ENCODE measurements at places on chromosomes 11 and 22. TPM values are rescaled to one million over a fixed set of nuclear protein-coding genes. Genes with fewer than 3 reads are reported as not detected.

The HBG2 gene
- not detected for total RNA-seq

The LGR4 gene
- total RNA-seq = 65.6 TPM

The SCGB1A1 gene
- not detected for total RNA-seq

- H3K4me1 ChIP-seq = peaks cover 15% of the 10 kb centered on the region
- DNase-seq = no peak
- no peak overlapping the region for H3K27ac ChIP-seq
- H3K4me3 ChIP-seq = no peak overlapping the region
- H3K27me3 ChIP-seq = no peaks in the 10 kb centered on the region
- H3K36me3 ChIP-seq = peaks cover 9% of the 10 kb centered on the region
Measured at GRCh38 chr22:29744902-29745301, 21.9 kb downstream of the ZMAT5 start.

DNA sequence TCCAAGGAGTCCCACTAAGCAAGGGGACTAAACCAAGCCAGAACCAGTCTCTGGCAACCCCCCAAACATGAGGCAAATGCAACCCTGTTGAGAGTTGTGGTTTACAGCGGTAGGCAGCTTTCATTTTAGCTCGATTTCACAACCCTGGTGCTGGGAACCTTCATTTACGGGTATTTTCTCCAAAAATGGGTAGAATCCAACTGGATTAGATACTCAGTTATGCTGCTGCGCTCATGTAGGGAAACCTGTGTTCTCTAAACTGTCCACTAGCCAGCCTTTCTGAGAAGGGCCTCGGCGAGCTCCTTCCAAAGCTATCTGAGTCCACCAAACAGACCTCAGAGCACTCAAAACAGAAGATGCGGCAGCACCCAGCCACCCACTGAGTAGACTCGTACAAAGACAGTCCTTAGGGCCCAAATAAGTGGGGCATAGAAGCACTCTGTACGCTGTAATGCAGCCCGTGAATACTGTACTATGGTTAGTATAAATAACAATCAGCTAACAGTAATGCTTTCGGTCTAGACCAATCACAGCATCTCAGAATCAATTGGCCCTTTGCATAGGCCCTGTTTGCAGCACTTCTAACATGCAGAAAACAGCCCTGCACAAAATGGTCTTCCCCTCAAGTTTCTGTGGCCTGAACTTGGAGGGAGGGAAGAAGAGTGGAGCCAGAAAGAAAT is 104.7 kb downstream of the ETS1 start:
- H3K36me3 ChIP-seq = peaks cover 23% of the 10 kb centered on the region
- H3K27me3 ChIP-seq = no peaks in the 10 kb centered on the region
- peak overlapping the region; percentile 83 for H3K27ac ChIP-seq
- DNase-seq = no peak

- H3K4me3 ChIP-seq = no peak overlapping the region
- no peak for DNase-seq
- H3K27me3 ChIP-seq = no peaks in the 10 kb centered on the region
- no peaks in the 10 kb centered on the region for H3K36me3 ChIP-seq
Measured at GRCh38 chr11:33874910-33875490, 16.9 kb downstream of the LMO2 start.

GRCh38 chr11:33630936-33631748 is 69.5 kb downstream of the C11orf91 start:
- peaks cover 13% of the 10 kb centered on the region for H3K4me1 ChIP-seq
- H3K4me3 ChIP-seq = no peak overlapping the region
- no peak overlapping the region for H3K27ac ChIP-seq
- H3K27me3 ChIP-seq = no peaks in the 10 kb centered on the region
- no peak for DNase-seq

DNA sequence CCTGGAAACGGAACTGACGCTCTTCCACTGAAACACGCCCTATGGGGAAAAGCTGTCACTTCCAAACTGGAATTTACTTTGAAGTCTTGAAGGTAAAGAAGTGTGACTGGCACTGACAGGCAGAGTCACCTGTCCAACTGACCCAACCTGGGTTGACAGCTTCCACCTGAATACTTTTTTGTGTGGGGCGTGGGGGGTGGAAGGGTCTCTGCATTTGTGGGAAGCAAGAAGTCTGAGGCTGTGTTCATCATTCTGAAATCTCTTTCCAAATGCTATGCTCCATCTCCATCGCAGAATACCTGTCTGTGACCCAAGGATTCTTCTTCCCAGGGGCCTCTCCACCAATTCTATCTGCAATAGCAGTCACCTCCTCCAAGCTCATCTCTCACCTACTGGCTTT is 7.8 kb downstream of the IFT27 start:
- no peaks in the 10 kb centered on the region for H3K27me3 ChIP-seq
- no peak for DNase-seq
- H3K4me3 ChIP-seq = no peak overlapping the region

DNA sequence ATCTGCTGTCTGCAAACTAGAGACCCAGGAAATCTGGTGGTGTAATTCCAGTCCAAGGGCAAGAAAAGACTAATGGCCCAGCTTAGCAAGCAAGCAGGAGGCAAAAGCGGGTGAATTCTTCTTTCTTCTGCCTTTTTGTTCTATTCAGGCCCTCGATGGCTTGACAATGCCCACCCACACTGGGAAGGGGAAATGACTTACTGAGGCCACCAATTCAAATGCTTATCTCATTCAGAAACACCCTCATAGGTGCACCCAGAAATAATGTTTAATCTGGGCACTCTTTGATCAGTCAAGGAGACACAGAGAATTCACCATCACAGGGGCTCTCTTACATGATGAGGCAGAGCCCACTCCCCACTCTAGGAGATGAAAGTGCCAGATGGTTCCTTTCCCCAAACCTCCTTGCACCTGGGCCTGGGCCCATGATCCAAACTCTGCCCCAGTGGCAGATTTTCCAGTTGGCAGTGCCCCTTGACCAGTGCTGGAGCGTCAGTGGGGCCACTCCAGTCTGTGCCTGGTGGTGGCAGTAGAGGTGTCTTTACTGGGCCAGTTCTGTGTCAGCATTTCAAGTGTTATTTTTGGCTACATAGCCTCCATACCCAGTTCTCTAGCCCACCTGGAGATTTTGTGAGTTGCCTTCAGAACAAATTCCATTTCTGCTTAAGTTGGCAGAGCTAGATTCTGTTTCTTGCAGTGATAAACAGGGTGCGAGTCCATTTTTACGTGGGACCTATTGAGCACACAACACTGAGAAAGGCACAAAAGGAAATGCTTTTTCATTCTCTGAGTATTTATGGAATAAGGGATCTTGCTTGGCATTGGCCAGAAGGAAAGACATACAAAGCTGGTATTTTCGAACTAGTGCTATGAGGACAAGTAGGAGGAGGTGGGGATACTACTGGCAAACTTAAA is 7.5 kb downstream of the ELMOD1 start:
- no peak overlapping the region for H3K4me3 ChIP-seq
- H3K27me3 ChIP-seq = no peaks in the 10 kb centered on the region
- no peaks in the 10 kb centered on the region for H3K4me1 ChIP-seq
- no peak for DNase-seq
- no peaks in the 10 kb centered on the region for H3K36me3 ChIP-seq

GRCh38 chr11:495537-495931 is 11.5 kb downstream of the RNH1 start:
- peaks cover 4% of the 10 kb centered on the region for H3K36me3 ChIP-seq
- H3K4me3 ChIP-seq = no peak overlapping the region
- no peaks in the 10 kb centered on the region for H3K4me1 ChIP-seq
- no peaks in the 10 kb centered on the region for H3K27me3 ChIP-seq
- no peak overlapping the region for H3K27ac ChIP-seq
